ENCODE measurements at places on chromosomes 3 and 15.

DNA sequence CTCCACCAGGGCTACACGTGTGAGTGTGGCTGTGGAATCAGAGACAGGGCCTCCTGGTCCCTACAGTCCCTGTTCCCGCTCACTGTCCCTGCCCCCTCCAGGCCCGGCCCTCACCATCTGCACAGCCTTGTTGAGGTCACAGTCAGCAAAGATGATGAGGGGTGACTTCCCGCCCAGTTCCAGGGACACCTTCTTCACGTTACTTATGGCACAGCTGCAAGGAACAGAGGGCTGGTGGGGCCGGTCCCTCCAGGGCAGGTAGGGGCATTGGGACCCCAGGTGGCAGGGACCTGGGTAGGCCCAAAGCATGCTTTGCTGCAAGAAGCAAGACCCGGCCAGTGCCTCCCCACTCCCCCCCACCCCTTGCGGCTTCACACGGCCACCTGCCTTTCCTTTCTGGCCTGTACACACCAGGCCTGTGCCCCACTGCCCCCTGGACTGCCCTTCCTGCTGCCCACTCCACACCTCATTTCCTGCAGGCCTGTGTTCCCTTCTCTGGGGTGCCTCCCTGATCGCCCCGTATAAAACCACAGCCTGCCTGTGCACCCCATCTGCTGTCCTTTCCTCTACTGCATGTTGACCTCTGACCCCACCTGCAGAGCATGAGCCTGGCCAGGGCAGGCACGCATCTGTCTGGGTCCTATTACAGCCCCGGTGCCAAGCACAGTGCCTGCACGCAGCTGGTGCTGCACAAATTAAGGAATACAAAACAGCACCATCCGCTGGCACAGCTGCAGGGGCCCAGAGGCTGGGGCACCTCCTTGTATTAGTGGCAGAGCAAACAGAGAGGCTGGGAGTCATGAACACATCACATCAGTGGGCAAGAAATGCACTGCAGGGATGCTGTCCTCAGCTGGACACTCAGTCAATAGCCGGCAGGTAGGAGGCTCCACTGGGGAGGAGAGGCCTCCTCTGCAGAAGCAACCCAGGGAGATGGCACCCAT lies 30.8 kb upstream of the SLC41A3 start:
- DNase-seq, result no peak

- no peak for DNase-seq
Measured at GRCh38 chr3:43874731-43875130, 184.0 kb downstream of the ABHD5 start.

- DNase-seq, result no peak
Measured at GRCh38 chr15:47066392-47066791, 650.9 kb upstream of the SEMA6D start.

- DNase-seq, result no peak
Measured at GRCh38 chr3:90055666-90056065, 948.2 kb downstream of the EPHA3 start.

GRCh38 chr3:167203062-167203461 lies 177.0 kb downstream of the ZBBX start:
- no peak for DNase-seq

DNA sequence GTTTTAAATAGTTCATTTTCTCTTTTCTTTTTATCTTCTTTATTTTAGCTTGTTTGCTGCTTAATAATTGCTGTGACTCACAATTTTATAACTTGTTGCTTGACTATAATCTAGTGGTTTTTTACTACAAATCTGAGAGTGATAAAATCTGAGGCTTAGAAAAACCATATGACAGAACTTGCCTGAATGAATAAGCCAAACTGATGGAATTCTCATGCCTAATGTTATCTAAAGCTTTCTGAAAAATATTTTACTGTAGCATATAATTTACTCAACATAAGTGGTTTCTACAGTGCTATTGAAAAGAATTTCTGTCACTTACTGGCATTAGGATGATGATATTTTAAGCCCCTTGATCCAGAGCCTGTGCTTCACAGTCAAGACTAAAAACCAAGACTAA lies 175.1 kb downstream of the VGLL3 start:
- DNase-seq, result no peak

DNA sequence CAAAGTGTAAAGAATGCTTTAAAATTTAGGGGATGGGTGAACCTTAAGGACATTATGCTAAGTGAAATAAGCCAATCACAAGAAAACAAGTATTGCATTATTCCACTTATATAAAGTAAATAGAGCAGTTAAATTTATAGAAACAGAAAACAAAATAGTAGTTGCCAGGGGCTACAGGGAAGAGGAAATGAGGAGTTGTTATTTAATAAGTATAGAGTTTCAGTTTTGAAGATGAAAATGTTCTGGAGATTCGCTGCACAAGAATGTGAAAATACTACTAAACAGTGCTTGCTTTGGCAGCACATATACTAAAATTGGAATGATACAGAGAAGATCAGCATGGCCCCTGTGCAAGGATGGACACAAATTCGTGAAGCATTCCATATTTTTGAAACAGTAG lies 32.0 kb downstream of the DNAH12 start:
- DNase-seq, result no peak

- no peak for DNase-seq
Measured at GRCh38 chr3:94372026-94372425, 309.2 kb downstream of the NSUN3 start.

DNA sequence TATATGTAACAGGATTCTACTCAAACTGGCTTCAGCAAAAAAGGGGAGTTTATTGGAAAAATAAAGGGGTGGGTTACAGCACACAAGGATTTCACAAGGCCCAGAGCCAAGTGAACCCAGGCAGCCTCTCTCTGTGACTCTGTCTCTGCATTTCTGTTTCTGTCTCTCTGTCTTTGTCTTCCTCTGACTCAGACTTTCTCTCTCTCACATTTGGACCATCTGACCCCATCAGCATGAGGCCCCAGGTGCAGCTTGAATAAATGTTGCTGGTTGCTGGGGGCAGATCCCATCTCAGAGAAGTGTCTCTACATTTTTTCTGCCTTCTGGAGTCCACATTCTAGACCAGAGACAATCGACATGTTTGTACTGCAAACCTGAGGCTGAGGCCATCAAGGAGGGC lies 45.0 kb downstream of the RPLP1 start:
- DNase-seq, result no peak

DNA sequence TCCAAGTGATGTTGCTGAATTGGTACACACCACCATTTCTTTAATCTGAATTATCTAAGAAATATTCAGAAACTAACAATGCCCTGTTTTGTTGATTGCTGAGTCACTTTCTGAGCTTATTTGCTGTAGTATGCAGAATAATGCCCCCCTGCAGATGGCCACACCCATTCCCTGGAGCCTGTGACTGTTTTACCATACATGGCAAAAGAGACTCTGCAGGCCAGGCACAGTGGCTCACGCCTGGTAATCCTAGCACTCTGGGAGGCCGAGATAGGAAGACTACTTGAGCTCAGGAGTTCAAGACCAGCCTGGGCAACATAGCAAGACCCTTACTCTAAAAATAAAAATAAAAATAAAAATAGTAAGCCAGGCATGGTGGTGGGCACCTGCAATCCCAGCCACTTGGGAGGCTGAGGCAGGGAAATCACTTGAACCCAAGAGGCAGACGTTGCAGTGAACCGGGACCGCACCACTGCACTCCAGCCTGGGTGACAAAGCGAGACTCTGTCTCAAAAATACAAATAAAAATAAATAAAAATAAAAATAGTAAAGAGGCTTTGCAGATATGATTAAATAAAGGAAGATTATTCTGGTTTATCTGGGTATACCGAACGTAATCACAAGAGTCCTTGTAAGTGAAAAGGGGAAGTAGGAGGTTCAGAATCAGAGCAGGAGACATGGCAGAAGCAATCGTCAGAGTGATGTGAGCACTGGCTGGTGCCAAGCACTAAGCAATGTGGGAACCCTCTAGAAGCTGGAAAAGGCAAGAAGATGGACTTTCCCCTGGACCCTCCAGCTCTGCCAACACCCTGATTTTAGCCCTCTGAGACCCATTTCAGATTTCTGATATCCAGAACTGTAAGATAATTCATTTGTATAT lies 19.0 kb downstream of the PCYT1A start:
- no peak for DNase-seq

- no peak for DNase-seq
Measured at GRCh38 chr3:127699416-127700300, 26.9 kb downstream of the ABTB1 start.

DNA sequence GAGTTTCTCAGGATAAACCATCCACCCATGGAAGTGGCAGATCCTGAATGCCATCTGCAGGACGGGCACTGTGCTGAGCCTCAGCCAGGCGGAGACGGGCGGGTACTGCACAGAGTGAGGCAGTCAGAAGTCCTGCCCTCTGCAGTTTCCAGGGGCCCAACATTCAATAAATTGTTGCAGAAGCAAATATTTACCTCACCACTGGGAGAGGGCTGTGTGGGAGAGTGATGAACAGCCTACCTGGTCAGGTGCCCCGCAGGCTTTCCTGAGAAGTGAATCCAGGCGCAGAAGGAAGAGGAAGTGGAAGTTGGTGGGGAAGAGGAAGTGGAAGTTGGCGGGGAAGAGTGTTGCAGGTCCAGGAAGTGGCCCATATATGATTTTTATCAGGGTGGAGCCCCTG lies 100.8 kb downstream of the SLCO3A1 start:
- DNase-seq, result no peak

DNA sequence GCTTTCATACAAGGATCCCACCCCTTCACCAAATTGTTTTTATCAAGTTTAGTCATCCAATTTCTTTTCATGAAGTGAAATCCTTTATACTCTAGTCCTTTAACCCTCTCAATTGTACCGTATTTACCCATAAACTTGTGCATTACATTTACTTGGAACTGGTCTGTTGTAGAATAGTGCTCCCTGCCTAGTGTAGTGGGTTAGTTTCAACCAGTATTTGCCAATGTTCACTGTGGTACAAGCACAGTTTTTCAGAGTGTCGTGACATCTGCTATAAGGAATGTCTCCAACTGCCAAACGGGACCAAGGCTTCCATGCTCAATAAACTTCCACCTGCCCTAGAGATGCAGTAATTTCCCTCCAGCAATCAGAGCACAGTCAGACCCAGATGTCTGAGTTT lies 211.9 kb downstream of the KCNAB1 start:
- no peak for DNase-seq

GRCh38 chr3:196311-197148 lies at the start of gene CHL1:
TSS of gene CHL1 (plus strand) at chr3:196763. CDS start at chr3:319777, 123,014 bp downstream.
- DNase-seq, result no peak

GRCh38 chr3:123610331-123610730 lies 25.5 kb upstream of the HACD2 start:
- no peak for DNase-seq

- DNase-seq, result no peak
Measured at GRCh38 chr3:78988324-78988723, 779.5 kb downstream of the ROBO1 start.

- no peak for DNase-seq
Measured at GRCh38 chr3:96070678-96071077, 743.7 kb upstream of the EPHA6 start.

- DNase-seq, result no peak
Measured at GRCh38 chr15:70469182-70469581, 294.2 kb downstream of the UACA start.

- no peak for DNase-seq
Measured at GRCh38 chr3:27079427-27080257, 289.5 kb downstream of the NEK10 start.

DNA sequence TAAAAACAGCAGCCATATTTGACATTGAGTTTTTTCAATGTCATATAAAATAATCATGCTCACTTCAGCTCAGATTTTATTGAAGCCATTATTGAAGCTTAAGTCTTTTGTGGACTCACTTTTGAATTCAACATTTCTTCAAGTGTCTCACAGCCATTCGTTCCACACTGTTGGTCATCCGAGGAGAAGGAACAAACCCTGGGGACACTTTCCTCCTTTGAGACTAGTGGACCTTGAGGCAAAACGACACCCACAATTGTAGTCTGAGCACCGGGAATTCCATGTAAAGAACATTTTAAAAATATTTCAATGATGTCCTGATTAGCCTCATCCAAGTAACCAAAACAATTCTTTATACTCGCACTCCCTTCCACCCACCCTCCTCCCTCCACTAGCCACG lies 174.7 kb downstream of the CD47 start:
- no peak for DNase-seq

DNA sequence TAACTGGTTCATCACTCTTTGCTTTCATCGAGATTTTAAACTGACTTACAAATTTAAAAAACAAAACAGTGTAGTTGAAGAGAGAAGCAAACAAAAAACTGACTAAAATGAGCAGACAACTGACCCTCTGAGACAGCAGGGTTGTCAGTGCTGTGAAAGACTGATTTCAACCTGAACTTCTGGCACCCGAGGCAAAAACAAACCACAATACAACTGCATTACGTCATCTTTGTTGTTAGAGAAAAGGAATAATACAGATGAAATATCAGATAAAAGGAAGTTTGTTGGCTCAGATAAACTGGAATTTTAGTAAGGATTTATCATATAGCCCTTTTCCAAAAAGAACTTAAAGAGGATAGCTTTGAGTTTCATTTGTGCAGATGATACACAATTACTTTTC lies 51.1 kb downstream of the PARP15 start:
- DNase-seq, result no peak

DNA sequence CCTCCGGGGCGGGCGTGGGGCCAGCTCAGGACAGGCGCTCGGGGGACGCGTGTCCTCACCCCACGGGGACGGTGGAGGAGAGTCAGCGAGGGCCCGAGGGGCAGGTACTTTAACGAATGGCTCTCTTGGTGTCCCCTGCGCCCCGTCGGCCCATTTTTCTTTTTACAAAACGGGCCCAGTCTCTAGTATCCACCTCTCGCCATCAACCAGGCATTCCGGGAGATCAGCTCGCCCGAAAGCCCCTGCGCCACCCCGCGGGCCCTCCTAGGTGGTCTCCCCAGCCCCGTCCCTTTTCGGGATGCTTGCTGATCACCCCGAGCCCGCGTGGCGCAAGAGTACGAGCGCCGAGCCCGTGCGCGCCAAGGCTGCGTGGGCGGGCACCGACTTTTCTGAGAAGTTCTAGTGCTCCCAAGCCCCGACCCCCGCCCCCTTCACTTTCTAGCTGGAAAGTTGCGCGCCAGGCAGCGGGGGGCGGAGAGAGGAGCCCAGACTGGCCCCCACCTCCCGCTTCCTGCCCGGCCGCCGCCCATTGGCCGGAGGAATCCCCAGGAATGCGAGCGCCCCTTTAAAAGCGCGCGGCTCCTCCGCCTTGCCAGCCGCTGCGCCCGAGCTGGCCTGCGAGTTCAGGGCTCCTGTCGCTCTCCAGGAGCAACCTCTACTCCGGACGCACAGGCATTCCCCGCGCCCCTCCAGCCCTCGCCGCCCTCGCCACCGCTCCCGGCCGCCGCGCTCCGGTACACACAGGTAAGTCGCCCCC lies at the start of gene THBS1:
Gene THBS1 (plus strand): TSS at position 595 of the 757 bp plus-strand sequence. CDS start 779 bp downstream, outside the sequence.
- DNase-seq, result no peak

GRCh38 chr15:73325191-73325861 lies 43.4 kb downstream of the HCN4 start:
- no peak for DNase-seq

- DNase-seq, result no peak
Measured at GRCh38 chr3:85244091-85244490, 285.3 kb downstream of the CADM2 start.

DNA sequence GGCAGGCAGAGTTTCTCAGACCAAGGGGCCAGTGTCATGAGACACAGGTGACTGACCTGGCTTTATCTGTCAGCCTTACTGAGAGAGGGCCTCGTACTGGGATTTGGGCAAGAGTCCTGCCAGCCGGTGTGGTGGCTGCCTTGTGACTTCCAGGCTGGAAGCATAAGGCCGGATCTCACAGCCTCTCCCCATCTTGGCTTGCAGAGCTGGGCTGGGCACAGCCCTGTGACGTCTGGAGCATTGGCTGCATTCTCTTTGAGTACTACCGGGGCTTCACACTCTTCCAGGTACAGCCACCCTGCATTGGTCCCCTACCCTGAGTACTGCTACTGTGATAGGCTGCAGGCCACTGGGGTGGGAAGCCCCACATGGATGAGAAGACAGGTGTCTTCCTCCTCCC lies 12.1 kb downstream of the CLK3 start:
- DNase-seq, result no peak

Measured in NCI-H1417 treated with DMSO at 0.1 percent for 48 hours (cell line).